M059J (cell line): ENCODE measurements at places on chromosomes 6 and 20.

- DNase-seq = no peak
Observed at GRCh38 chr6:111277819-111278218, 190.5 kb downstream of the SLC16A10 start.

DNA sequence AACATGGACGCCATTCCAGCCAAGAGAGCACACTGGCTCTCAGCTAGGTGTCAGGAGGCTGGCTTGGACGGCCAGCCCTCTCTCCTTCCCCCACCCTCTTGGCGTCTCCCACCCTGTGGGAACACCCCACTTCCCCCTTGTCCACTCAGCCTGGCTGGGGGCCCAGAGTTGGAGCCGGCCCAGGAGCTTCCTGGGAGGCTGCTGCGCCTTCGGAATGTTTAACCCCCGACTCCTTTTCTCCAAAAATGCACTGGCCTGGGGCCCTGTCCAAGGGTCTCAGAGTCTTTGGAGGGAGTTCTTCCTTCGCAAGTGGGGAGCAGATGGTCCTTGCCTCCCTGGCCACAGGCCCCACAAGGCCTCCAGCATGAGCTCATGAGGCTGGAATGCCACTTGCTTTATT, 4.1 kb downstream of the ADAM33 start:
- no peak for DNase-seq

GRCh38 chr20:32064667-32065066, 12.6 kb downstream of the HCK start:
- no peak for DNase-seq

- no peak for DNase-seq
Observed at GRCh38 chr6:97775012-97775411, 492.0 kb upstream of the MMS22L start.

GRCh38 chr6:110363748-110364147, 5.6 kb upstream of the METTL24 start:
- DNase-seq = no peak

DNA sequence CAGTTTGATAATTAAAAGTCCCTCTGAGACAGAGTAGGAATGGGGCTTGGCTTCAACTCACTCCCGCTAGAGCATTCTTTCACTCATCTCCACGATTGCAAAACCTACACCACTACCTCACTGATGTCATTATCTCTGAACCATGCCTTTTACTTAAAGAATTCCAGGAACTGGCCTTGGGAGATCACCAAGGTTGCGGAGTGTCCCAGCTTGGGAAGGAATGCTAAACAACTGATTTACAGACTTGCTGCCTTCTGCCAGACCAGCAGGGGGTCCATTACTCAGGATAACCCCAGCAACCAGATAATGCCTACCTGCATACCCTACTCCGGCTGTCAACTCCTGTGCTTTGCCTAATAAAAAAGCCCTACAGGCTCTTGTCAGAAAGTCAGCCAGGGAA, 102.2 kb upstream of the RALGAPA2 start:
- DNase-seq = peak; percentile 25

DNA sequence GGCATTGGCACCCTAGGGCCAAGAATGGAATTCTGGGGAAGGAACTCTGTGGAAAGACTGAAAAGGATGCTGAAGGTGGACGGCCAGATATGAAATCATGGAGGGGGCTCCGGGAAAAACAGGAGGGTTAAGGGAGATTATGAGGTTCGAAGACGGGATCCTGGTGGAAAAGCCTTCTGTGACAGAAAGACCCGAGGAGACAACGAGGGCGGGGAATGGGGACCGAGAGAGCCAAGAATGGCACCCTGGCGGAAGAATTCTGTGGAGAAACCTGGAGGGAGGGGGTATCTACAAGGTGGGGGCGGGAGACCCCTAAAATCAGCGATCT, 426 bp downstream of the TRMT6 start:
- no peak for DNase-seq

DNA sequence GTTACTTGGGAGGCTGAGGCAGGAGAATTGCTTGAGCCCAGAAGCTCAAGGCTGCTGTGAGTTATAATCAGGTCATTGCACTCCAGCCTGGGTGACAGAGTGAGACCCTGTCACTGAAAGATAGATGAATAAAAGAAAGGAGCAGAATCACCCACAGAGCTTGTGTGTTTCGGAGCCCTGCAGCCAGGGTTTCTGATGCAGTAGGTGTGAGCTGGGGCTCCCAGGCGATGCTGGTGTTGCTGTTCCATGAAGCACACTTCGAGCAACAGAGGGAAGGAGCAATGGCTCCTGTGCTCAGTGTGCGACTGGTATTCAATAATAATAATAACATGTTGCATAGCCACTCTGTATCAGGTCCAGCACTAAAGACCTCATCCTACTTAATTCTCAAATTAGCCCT, 197.5 kb upstream of the CST7 start:
- no peak for DNase-seq

- DNase-seq = no peak
Observed at GRCh38 chr6:127186889-127187288, 68.4 kb downstream of the RSPO3 start.

- DNase-seq = no peak
Observed at GRCh38 chr20:49889935-49890333, 25.4 kb downstream of the SPATA2 start.

DNA sequence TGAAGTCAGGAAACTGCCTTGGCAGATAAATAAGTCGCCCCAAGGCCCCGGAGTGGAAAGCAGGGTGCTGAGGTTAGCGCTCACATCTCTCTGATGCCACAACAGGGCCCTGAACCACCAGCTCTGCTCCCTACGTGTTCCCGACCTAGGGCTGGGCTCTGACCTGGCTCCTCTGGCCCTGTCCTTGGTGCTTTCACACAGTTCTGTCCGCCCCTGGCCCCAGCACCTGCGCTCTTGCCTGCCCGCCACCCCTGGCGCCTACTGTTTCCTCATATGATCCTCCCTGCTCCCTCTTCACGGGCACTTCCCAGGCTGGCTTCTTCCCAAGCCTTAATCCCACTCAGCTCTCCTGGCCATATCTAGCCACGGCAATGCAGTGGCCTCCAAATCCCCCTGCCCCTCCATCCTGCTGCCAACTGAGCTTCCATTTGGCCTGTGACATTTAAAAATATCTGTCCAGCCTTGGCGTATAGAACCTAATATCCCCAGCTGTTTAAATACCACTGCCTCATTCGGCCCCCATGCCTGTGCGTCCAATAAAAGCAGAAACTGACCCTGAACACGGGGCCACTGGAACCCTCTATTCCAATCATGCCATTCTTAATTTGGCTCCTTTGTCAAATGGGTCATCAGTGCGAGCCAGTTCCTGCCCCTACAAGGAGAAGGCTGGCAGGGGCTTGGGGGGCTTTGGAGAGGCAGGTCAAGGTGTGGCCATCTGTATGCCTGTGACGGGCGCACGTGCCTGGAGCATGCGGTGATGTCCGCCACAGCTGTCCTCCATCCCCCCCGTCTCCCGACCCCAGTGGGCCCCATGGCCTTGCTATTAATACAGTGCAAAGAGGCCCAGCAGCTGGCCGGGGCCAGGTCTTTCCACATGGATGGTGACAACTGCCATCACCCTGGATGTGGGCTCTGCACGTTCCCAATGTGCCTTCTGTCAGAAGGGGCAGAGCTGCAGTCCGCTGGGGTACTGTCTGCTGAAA, 27.7 kb downstream of the GNAS-AS1 start:
- DNase-seq = no peak

DNA sequence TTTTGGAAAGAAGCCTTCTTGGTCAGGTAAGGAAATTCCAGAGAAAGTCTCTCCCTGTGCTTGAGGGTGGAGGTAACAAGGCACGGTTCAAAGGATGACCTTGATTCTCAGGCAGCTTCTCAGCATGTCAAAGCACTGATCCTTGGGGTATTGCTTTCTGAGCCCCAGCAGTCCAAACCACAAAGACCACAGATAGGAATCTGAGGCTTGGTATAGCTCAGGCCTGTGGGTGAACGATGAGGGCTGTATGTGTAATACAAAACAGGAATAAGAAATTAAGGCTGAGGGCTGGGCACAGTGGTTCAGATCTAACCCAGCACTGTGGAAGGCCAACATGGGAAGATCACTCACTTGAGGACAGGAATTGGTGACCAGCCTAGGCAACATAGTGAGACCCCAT, 70.2 kb upstream of the SLC22A1 start:
- DNase-seq = peak; percentile 61

DNA sequence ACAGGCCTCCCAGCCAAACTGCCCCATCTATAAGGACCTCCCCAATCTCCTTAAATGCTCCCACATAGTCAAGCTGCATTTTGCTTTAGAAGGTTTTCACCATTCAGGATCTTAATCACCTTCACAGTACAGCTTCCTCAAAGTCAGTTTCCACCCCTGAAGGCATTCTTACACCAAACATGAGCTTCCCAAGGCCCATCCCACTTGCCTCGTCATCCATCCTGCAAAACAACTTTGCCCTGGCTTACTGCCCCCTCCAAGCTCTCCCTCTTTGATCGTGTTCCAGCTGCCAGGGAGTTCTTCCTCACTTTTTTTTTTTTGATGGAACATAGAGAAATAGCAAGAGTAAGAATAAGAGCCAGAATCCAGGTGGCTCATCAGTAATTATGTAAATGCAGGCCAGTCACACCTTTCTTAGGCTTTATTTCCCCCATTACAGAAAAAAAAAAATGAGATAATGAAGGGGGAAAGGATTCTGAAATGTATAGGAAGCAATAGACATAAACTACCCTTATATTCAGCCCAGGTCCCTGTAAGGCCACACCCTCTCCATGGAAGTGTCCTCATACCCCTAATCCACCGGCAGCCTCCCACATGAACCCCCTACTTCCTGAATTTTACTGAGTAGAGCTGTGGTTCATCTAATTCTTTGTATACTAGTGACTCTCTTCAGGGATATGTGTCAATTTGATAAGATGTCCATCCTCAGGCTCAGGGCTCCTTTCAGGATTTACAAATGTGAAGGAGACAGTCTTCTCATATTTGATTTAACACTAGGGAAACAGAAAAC, 12.7 kb downstream of the TRIM27 start:
- DNase-seq = peak; percentile 40

- DNase-seq = no peak
Observed at GRCh38 chr20:60137657-60138245, 179.5 kb downstream of the CDH26 start.

DNA sequence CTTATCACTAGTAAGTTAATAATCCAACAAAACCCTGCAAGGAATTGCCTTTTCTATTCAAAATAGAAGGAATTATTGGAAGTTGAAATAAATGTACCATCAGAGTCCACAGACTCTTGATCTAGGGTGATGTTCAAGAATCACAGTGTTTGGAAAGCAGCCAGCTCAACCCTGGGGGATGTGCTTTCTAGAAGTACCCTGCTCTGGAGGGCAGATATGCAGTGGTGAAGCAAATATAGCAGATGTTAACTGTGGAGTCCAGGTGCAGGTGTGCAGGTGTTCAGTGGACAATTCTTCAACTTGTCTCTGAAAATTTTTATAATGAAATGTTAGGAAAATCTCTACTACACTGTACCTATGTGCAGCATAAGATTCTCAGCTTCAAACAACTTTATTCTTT, 9.1 kb upstream of the INSM1 start:
- no peak for DNase-seq
